ENCODE measurements at places on chromosomes 3 and 15. TPM values are rescaled to one million over a fixed set of nuclear protein-coding genes. Genes with fewer than 3 reads are reported as not detected.

CAMK2N2 gene
- 0.21 TPM for total RNA-seq

TEX55 gene
- total RNA-seq = not detected

UROC1 gene
- total RNA-seq = not detected

GP5 gene
- total RNA-seq = 0.31 TPM

KCNMB2 gene
- not detected for total RNA-seq

FEZF2 gene
- not detected for total RNA-seq

TMEM158 gene
- total RNA-seq = not detected

CDCP1 gene
- total RNA-seq = 0.53 TPM
